ENCODE measurements at places on chromosomes 4 and X. TPM values are rescaled to one million over a fixed set of nuclear protein-coding genes. Genes with fewer than 3 reads are reported as not detected.

DNA sequence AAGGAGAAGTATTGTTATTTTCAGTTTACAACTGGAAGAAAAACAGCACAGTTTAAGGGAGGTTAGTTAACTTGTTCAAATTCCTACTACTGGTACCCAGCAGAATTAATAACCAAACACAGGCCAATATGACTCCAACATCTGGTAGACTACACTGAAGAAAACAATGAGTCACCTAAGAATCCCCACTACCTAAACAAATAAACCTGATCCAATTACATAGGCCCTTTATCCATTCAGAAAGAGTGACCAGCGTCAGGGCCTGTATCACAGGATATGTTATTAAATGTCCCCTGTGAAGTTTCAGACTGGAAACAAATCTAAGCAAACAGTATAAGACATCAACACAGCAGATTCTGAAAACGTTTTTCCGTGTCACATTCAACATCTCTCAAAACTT is 492.5 kb upstream of the INTU start:
- no peak overlapping the region for H3K4me3 ChIP-seq
- no peaks in the 10 kb centered on the region for H3K36me3 ChIP-seq
- no peak overlapping the region for H3K27ac ChIP-seq

GRCh38 chrX:97168646-97169045 is 284.9 kb downstream of the RPA4 start:
- no peak overlapping the region for H3K27ac ChIP-seq
- H3K36me3 ChIP-seq: no peaks in the 10 kb centered on the region
- no peak overlapping the region for H3K4me3 ChIP-seq
- DNase-seq: no peak
- no peaks in the 10 kb centered on the region for H3K27me3 ChIP-seq

GRCh38 chrX:11579636-11580600 is 85.8 kb downstream of the ARHGAP6 start:
- H3K27ac ChIP-seq: no peak overlapping the region
- no peaks in the 10 kb centered on the region for H3K27me3 ChIP-seq
- no peaks in the 10 kb centered on the region for H3K36me3 ChIP-seq
- H3K4me1 ChIP-seq: peaks cover 2% of the 10 kb centered on the region

GRCh38 chrX:19742826-19743225 is 144.6 kb downstream of the SH3KBP1 start:
- H3K27me3 ChIP-seq: no peaks in the 10 kb centered on the region
- no peaks in the 10 kb centered on the region for H3K4me1 ChIP-seq
- no peaks in the 10 kb centered on the region for H3K36me3 ChIP-seq
- no peak overlapping the region for H3K4me3 ChIP-seq

- H3K36me3 ChIP-seq: no peaks in the 10 kb centered on the region
- H3K27ac ChIP-seq: no peak overlapping the region
- H3K4me1 ChIP-seq: no peaks in the 10 kb centered on the region
- no peak overlapping the region for H3K4me3 ChIP-seq
These were observed 25.7 kb downstream of the SLITRK2 start for GRCh38 chrX:145843146-145843904.

Gene S100G
- not detected for total RNA-seq

Gene EDA2R
- 5.9 TPM for total RNA-seq
